ENCODE measurements at places on chromosomes 3 and 15.

GRCh38 chr3:143200001-143200924, 80.7 kb downstream of the CHST2 start:
- DNase-seq: no peak

GRCh38 chr3:14057701-14058100, 67.0 kb downstream of the CHCHD4 start:
- no peak for DNase-seq

DNA sequence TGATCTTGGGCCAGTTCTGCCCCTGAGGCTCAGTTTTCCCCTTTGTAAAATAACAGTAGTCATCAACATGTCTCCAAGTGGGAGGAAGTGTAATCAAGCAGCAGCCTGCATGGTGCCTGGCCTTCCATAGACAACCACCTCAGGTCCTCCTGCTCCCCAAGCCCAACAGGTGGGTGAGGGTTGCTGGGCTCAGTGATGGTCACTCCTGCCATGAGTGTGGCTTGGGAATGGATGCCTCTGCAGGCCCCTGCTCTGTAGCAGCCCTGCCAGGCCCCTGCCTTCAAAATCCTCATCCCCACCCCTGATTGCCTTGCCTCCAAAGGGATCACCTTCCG, 59.1 kb upstream of the SLC6A1 start:
- DNase-seq: no peak

DNA sequence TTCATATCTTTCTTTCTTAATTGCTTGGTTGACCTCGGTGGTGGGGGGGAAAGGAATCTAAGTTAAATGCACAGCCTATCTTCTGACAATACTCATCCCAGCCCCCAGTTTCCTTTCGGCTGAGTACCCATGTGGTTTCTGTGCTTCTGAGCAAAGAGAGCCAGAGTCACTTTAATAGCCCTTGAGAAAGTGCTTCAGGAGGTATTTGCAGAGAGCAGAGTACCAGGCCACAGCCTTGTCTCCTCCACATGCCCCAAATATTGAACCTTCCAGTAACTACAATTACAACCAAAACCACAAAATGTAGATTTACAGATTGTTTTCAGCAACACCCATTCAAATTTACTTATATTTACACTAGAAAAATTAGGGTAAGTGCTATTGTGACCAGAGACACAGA, 647.4 kb downstream of the NR2F2 start:
- DNase-seq: no peak

- no peak for DNase-seq
Observed at GRCh38 chr15:101488300-101489164, 975 bp downstream of the PCSK6 start.

DNA sequence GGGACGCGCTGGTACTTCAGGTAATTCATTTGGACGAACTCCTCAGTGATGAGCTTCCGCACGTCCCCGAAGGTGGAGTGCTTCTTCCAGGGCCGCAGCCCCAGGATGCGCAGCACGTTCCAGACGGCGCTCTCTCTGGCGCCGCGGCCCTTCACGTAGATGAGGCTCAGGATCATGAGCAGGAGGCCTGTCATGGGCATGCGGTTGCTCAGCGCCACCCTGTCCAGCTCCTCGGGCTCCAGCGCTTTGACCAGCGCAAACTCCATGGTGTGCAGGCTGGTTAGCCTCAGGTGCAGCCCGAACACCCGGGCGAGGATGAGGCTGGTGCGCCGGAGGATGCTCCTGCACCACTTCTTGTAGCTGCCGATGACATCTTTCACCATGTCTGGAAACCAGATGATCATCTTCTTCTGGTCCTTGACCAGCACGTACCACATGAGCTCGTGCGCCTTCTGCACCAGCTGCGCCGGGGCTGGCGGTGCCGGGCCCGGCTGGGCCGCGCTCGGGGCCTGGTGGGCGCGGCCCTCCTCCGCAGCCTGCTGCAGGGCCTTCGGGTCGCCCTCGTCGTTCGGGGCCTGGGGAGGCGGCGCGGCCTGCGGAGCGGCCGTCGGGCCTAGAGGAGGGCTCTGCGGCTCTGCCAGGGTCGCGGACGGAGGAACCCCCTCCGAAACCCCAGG, 501 bp downstream of the NDN start:
- no peak for DNase-seq

DNA sequence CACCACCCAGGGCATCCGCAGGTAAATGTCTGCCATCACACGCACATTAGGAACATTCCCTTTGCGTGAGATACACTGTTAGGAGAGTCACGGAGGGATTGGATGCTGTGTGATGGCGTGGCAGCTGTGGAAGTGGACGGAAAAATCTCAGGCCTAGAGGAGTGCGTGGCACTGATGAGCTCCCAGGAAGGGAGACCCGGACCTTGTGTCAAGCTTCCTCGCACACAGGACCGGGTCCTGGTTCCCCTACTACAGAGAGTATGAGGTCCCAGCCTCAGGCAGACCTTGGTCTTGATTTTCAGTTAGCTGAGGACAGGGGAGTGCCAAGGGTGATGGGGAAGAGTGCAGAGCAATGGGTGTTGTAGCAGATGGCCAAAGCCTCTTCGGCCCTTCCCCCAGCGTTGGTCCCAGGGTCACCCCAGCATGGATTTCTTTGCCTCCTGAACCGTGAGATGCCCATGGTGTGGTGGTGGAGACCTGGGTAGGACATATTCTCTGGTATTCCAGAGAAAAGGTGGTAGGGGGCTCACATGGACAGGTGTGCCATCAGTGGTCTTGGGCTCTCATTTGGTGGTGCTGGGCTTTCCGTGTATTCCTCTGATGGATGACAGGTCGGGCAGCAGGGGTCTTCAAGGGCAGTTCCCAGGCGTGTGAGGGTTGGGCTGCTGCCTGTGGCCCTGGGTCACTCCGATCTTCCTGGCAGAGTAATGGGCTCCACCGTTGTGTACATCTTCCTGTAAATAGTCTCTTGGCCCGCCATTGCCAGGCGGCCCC, 105.1 kb downstream of the SNRPN start:
- no peak for DNase-seq

DNA sequence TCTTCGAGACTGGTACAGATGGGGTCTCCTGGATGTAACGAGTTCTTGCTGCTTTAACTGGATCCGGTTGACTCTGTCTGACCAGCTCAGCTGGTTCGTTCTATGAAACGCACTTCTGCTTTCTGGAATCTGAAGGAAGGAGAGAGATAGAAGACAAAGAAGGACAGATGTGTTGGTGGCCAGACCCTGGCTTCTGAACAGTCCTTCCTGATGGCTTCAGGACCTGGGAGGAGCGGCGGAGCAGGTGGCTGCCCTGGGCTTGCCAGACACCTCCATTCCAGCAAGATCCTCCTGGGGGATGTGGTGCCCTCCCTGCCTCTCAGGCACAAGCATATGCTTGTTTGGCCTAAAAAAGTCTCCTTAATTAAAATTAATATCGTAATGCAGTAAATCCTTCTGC, 99.9 kb downstream of the APBA2 start:
- DNase-seq: no peak

GRCh38 chr15:83993591-83993990, 242.0 kb upstream of the GOLGA6L4 start:
- no peak for DNase-seq

DNA sequence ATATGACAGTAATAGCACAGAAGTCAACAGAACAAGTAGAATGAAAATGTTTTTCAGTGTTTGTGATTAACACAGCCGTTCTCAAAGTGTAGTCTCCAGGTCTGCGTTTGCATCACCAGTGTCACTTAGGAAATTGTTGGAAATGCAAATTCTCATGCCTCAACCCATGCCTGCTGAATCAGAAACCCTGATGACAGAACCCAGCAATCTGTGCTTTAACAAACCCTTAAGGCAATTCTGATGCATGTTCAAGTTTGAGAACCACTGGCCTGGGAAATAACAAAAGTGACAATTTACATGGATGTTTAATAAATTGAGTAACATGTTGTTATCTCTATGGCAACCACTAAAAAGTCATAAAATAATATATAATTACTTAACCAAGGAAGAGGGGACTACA, 103.1 kb upstream of the ATP11B start:
- no peak for DNase-seq

DNA sequence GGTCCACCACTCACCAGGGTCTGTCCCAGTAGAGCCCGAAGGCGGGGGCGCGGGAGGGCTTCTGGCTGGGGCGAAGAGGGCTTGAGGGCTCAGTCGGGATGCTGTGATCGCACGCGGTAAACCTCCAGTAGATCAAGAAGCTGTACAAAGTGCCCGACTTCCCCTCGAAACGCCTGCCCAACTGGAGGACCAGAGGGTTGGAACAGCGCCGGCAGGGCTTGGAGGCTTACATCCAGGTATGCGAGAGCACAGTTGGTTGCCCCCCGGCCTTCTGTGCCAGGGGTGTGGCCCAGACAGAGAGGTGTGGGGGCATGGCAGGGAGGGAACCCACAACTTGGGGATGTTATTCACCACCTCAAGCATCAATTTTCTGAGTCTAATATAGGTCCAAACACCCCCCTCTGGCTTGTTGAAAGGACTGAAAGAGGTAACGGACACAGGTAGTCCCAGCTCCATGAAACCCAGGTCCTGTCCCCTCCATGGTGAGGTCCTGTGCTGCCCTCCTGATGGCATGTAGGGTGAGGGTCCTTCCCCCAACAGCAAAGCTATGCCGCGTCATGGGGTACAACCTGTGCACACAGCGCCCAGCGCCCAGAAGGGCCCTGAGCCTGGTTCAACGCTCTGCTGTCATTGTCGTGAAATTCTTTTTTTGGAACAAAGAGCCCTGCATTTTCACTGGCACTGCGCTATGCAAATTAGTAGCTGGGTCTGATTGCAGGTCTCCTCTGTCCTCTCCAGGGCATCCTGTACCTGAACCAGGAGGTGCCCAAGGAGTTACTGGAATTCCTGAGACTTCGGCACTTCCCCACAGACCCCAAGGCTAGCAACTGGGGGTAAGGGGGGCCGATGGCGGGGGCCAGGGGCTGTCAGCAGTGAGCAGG, 1.2 kb downstream of the SNX22 start:
- DNase-seq: no peak

GRCh38 chr15:22950256-22950990, 29.7 kb downstream of the CYFIP1 start:
- no peak for DNase-seq

- DNase-seq: no peak
Observed at GRCh38 chr3:32945136-32945535, 6.3 kb upstream of the CCR4 start.

DNA sequence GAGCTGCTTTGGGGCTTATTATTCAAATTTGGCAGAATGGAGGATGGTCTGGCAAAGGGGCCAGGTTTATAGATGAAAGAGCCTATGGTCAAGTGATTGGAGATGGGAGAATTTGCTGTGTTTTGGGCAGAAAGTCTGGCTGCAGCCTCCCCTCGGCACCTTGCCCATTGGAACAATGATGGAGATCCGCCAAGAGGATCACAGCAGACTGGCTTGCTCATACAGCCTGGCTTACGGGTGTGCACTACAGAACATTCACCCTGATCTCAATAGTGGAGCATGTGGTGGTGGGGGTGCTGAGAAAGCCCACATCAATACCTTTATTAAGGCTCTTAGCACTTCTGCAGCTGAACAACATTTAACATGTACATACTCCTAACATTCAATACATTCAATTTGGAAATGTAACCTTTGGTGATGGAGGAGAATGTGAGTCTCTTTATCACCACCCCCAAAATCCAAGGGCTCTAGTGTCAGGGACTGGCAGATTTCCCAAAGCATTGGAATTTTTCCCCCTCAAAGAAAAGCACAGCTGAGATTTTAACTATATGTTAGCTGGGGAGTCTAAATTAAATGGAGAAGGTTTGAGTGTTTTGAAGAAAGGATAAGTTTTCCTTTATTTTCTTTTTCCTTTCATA, 118.4 kb upstream of the TMC3 start:
- DNase-seq: no peak

DNA sequence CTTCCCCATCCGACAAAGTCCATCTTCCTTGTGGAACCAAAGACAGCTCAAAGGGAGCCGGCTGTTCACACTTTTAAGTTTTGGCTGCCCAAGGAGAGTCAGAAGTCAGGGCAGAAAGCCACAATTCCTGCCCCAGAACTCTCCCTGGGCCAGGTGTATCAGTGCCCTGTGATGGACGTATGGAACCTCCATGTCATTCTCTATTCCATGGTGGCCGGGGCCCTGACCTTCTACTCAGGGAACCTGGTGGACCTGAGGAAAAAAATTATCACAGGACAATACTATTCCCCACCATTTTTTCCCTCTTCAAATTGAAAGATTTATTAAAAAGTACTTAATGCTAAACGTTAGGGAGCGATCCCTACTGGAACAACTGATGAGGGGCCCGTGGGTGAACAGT, 66.6 kb downstream of the HMCES start:
- no peak for DNase-seq

DNA sequence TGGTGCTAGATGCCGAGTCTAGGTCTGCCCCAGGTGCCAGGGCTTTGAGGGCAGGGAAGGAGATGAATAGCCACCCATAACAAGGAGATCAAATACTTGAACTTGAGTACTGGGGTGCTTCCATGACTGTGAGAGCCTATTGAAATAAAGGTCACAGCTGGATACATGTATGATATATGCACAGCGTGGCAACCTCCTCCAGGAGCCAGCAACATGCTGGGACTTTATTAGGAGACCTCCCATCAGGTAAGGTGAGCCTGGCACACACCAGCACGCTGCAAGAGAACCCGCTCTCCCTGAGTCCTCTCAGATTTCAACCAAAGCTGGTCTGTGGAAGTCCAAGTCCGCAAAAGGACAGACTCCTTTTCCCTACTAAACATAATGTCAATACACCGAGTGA, 10.5 kb upstream of the HES1 start:
- DNase-seq: no peak

GRCh38 chr3:86954747-86955146, 36.2 kb downstream of the VGLL3 start:
- no peak for DNase-seq

GRCh38 chr3:170081079-170081741, 43.4 kb downstream of the GPR160 start:
- DNase-seq: no peak

GRCh38 chr3:21054064-21054463, 696.9 kb downstream of the ZNF385D start:
- DNase-seq: no peak

DNA sequence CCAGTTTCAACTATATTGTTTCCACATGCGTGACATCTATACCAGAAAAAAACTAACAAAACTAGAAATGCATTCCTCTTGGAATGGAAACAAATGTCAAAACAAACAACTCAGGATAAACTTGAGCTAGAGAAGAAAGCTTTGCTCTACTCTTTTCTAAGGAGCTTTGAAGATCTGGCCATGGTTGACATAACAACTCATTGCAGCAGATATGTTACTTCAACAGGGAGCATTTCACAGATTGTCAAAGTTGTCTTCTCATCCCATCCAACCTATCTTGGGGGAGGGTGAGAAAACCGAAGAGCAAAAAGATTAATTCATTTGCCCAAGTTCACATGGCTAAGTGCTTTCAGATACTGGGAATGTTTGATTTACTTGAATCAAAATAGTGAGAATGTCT, 484.4 kb downstream of the CNTN4 start:
- no peak for DNase-seq

DNA sequence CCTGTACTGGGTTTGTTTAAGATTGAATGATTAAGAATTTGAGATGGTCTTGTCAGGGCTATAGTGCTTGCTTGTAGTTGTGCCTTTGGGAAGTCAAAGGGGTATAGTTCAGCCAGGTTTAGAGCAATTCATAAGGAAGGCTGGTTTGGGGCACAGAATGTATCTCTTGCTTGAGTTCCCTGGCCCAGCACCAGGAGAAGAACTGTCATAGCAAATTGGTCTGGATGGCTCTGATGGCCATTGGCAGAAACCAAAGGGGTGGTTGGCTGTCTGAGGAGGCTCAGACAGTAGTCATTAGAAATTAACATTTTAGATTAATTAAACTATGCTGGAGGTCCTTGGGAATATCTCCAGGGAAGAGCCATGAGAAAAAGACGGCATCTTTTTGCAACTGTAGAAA, 25.4 kb upstream of the OTOL1 start:
- DNase-seq: no peak

Data from activated CD4-positive, CD25-positive, alpha-beta regulatory T cell treated with anti-CD3 and anti-CD28 coated beads, Interleukin-2, amount 50 U/mL, for 72 hours (primary cell).